ENCODE measurements at places on chromosomes 6 and 20.

DNA sequence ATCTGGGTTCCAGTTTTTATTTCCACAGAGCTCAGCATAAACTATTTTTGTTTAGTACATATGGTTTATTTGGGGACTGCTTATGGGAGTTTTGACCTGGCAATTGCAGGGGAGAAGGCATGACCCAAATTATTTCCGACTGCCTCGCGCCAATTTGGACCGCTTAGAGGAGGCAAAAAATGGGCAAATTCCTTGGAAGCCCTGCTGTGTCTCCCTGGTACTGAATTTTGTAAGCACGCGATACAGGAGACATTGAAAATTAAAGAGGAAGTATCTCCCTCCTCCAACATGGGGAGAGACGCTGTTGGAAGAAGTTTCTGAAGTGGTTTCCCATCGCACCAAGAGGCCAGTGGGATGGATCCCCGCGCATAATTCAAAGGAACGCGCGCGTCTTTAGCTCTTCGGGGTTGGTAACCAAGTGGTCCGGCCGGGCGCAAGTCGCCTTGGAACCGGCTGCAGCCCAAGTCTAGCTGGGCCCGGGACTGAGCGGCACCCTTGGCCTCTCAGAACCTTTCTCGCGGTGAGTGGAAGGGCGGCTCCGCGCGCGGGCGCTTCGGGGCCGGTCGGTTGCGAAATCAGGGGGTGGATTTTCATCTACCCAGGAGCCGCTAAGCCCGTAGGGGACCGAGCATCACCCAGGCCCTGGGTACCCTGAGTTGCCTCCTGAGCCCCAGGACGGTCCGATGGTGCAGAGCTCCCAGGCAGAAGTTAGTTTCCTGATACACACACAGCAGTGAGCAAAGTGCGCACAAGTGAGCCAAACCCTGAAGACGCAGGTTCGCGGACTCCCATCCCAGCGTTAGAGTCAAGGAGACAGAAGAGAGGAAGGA, 6.2 kb downstream of the NKX2-2 start:
- DNase-seq, result no peak

GRCh38 chr6:52877786-52878185, 31.7 kb downstream of the GSTA3 start:
- DNase-seq, result no peak

GRCh38 chr20:17504066-17504897, 26.9 kb downstream of the BFSP1 start:
- DNase-seq, result no peak

- DNase-seq, result no peak
Observed at GRCh38 chr20:38260025-38260377, 534 bp downstream of the KIAA1755 start.

DNA sequence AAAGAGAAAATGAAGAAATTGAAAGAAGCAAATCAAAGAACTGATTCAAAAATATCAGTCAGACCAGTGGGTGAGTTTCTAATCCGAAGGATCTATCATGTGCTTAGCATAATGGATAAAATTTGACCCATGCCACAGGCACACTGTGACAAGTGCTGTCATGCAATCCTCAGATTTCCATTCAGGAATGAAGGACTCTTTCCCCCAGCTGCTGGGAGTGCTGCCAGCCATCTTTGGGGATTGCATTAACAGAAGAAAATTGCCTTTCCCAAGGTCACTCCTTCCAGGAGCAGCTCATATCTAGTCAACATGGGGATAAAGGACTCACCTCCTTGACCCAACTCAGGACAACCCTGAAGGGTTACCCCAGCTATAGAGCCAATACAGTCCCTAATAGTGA, 316.7 kb upstream of the TBX18 start:
- no peak for DNase-seq

DNA sequence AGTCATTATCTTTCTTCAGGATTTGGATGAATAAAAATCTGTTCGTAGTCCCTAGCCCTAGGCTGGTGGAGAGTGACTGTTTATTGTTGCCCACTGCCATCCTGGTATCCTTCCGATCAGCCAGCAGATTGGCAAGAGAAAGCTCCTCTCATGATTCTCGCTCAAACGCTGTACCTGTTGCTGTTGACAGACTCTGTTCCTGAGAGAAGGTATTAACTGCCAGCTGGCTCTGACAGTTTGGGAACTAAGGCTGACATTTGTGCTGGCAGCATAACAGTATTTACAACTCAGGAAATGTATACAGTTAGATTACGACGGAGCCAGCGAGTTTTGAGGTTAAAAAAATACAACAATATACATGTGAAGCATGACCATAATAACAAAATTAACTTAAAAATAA, 674.5 kb downstream of the PRKN start:
- no peak for DNase-seq

DNA sequence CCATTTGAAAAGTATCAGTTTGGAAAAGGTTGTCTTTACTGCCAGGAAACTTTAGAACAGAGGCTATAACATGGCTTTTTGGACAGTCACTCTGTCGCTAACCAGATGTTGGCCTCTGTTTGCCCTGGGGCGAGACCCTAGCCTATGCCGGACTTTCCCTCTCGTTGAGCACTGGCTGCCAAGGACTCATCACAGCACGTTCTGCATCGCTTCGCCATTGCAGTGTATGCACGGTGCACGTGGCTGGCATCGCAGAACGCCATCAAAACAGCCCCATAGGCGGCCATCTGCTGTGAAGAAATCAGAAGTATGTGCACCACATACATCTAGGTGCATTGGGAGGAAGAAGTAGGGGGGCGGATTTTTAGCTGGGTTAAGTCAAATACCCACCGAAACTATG, 156.4 kb downstream of the EYA2 start:
- no peak for DNase-seq

- DNase-seq, result no peak
Observed at GRCh38 chr6:33860006-33860405, 56.2 kb upstream of the MLN start.

DNA sequence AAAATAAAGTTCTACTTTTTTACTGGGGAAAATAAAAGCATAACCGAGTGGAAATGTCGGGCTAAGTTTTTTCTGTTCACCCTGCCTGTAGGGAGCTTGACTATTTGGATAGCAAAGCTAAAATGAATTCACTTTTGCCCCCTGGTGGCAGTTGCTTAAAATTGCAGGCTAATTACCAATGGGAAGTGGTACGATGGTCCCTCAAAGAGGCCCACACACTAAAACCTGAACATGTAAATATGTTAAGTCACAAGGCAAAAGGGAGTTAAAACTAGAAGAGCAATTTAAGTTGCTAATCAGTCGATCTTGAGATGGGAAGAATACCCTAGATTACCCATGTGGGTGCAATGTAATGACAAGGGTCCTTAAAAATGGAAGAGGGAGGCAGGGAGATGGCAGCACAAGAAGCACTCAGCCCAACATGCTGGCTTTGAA, 916 bp upstream of the SUN5 start:
- DNase-seq, result peak; percentile 41

- no peak for DNase-seq
Observed at GRCh38 chr6:139570166-139570565, 195.7 kb upstream of the CITED2 start.

- no peak for DNase-seq
Observed at GRCh38 chr20:62588458-62589149, 53.7 kb upstream of the SLCO4A1 start.

GRCh38 chr6:30886897-30887255, 2.6 kb downstream of the DDR1 start:
- no peak for DNase-seq

DNA sequence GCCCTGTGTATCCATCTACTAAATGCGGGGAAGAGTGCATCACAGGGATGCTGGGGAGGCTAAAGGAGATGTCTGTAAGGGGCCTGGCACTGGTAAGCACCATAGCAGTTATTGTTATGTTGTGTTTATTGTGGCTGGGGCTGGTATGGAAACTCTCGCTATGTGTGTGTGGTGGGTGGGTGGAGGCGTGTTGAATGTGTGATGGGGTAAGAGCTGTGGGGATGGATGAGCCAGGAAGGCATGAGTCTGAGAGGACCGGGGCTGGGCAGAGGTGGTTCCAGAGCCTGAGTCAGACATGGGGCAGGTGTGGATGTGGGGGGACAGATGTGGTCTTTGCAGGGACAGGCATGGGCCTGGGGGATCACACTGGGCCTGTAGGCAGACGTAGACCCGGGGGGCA, 88.1 kb downstream of the GRM4 start:
- no peak for DNase-seq

- no peak for DNase-seq
Observed at GRCh38 chr6:73746787-73747186, 50.8 kb downstream of the CD109 start.

DNA sequence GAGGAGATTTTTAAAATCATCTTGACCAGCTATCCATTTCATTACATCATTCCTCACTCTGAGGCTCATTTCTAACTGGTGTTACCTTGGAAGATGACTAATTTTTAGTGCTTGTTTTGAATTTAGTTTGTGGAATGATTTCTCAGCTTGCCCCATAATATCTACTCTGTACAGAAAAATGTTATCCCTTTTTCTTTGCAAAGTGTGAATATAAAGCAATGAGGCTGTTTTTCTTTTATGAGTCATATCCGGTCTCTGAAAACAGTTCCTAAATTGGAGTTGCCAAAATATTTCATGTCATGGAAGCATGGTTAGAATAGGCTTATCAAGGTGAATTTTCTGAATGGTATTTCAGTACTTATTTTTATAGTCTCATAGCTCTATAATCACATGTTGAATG, 43.8 kb downstream of the FUT9 start:
- DNase-seq, result no peak

DNA sequence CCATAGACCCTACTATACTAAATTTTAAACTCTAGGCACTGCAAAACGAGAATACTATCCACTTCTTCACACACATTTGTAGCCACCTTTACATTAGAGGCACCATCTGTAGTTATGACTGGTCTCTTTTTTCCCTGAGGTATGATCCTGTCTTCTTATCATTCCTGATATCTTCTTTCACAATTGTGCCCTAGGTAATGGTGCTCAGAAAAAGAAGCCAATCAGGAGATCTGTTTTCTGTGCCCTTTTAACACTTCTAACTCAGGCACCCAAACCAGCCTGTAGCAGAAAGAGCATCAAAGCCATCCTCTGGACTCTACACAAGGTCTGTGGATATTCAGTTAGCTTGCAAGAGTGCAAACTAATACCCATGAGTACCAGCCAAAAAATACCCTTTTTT, 149.7 kb upstream of the SGK1 start:
- no peak for DNase-seq

- peak; percentile 72 for DNase-seq
Observed at GRCh38 chr20:63977739-63978276, 1.6 kb downstream of the SAMD10 start.

DNA sequence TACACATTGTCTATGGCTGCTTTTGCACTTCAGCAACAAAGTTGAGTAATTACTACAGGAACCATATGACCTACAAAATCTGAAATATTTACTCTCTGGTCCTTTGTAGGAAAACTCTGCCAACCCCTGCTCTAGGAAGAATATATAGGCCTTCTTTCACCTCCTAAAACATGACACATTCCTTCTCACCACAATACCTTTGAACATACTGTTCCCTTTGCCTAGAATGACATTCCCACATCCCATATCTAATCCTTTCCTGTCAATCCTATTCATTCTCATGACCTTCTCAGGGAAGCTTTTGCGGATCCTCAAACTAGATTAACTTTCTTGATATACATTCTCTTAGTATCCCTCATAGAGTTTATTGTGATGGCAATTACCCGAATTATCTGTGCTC, 18.0 kb upstream of the NCOA6 start:
- DNase-seq, result no peak

GRCh38 chr6:45001663-45002062, 326.5 kb upstream of the RUNX2 start:
- peak; percentile 39 for DNase-seq

DNA sequence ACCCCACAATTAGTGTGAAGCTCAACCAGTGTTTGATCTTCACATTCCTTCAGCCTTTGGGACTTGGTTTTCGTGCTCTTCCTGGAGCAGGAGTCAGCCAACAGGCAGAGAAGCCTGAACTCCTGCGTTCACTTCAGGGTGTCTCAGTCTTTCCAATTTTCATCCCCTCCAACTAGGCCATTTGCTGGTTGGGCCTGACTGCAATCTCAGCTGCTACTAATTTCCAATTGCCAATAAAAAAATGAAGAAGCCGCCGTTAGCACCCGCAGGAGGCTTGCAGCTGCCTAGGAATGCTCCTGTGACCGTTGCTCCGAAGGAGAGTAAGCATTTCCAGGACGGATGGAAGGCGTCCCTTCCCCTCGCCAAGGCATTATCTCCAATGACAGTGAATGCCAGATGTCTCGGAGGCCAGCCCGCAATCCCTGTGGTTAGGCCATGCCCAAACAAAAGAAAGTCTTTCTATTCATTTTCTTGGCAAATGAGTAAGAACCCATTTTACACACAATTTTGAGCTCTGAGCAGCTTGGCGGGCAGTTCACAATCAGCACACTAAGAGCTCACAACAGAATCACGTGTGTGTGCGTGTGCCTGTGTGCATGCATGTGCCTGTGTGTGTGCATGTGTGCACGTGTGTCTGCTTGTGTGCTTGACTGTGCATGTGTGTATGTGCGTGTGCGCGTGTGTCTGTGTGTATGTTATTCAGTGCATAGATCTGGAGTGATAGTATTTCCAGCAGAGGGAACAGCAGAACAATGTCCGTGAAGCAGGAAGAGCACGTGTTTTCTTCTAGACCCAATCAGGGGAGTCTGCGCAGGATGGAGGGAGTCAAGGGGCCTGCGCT, 301.2 kb downstream of the SMOC2 start:
- DNase-seq, result no peak

DNA sequence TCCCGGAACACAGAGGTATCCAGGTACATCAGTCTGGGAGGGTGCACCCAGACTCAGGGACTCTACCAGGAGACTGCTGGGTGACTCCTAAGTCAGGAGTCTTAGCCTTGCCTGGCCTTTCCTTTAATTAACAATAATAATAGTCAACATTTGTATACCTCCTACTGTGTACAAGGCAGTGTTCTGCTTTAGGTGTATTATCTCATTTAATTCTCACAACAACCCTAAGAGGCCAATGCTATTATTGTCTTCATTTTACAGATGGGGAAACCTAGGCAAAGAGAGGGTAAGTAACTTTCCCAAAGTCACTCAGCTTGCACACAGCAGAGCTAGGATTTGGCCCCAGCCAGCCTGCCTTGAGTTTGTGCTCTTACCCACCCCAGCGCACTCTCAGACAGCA, 39.6 kb downstream of the MRPL14 start:
- DNase-seq, result no peak

DNA sequence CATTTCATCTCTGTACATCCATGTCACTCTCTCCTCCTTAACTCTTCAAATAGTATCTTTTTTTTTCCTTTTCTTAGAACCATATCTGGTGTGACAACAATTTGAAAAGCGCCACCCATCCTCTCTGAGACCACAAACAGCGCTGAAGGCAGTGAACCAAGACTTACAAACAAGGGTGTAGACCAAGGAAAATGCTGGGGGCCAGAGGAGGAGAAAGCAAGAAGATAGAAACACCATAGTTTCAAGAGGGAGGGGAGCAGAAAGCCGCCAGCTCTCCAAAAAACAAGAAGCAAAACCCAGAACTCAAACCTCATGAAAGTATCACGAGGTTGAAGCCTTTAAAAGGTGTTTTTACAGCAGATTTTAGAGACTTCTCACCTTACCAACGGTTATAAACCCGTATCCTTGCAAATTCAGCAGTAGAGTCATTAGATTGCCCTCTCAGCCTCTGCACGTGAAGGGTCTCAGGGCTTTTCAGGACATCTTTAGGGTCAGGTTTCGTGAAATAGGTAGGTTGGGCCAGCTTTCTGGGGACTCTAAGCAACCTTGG, 13.3 kb upstream of the RIPOR2 start:
- peak; percentile 90 for DNase-seq

GRCh38 chr6:39881851-39882530, 52.3 kb downstream of the MOCS1 start:
- DNase-seq, result no peak

GRCh38 chr6:159325476-159325875, 156.3 kb downstream of the FNDC1 start:
- no peak for DNase-seq
